ENCODE measurements at places on chromosomes 11 and 22.

DNA sequence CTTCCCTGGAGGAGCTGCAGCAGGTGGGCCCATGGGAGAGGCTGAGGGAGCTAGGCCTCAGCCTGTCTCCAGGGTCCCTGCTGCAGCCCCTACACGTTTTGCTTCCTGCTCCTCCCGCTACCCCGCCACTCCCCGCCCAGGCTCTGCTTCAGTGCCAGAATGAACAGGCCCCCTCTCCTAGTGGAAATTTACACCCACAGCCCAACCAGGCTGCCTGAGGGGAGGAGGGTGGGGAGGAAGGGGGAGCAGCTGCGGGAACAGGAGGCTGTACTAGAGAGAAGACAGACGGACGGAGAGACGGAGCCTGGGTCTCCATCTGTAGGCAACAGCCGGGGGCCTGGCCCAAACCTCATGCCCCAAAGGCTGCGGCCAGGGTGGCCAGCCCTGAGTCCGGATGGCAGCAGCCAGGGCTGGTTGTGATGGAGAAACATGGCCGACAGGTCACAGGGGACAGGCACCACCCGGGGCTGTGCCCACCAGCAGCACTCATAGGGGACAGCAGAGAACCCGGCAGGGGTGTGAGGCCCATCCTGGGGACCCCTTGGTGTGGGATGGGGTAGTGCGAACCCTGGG lies 20.6 kb downstream of the FLRT1 start:
- DNase-seq = peak; percentile 53

- DNase-seq = no peak
Measured at GRCh38 chr22:31295831-31296657, 3.8 kb upstream of the PIK3IP1 start.

GRCh38 chr11:127105593-127106541 lies 105.3 kb upstream of the KIRREL3 start:
- DNase-seq = peak; percentile 88

- no peak for DNase-seq
Measured at GRCh38 chr11:59804061-59804460, 6.5 kb downstream of the MRPL16 start.
